Glutamatergic neuron (in vitro differentiated cells): ENCODE measurements at places on chromosomes 12 and 14. TPM values are rescaled to one million over a fixed set of nuclear protein-coding genes. Genes with fewer than 3 reads are reported as not detected.

Gene DDIT3
- total RNA-seq, result 70.9 TPM

Gene PRIMA1
- total RNA-seq, result 2.4 TPM

Gene CLEC4A
- 0.71 TPM for total RNA-seq

DNA sequence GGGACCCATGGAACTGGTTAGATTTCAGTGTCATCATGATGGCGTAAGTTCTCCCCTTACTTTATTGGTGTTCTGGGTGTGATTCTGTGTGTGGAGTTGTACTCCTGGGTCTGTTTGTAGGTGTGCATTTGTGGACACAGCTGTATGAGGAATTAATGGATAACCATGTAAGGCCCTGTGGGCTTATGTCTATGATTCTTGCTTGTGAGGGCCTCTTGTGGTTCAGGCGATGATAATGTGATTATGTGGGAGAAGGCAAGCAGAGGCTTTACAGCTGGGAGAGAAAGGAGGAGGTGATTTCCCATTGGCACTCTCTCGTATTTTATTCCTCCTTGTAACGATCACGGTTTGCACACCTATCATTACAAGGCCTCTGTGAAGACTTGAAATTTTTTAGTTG is 96.1 kb downstream of the SCN8A start:
- H3K4me3 ChIP-seq, result no peak overlapping the region
- no peaks in the 10 kb centered on the region for H3K36me3 ChIP-seq
- DNase-seq, result no peak
- H3K4me1 ChIP-seq, result peaks cover 41% of the 10 kb centered on the region
- H3K27me3 ChIP-seq, result peaks cover 4% of the 10 kb centered on the region
- no peak overlapping the region for H3K27ac ChIP-seq

DNA sequence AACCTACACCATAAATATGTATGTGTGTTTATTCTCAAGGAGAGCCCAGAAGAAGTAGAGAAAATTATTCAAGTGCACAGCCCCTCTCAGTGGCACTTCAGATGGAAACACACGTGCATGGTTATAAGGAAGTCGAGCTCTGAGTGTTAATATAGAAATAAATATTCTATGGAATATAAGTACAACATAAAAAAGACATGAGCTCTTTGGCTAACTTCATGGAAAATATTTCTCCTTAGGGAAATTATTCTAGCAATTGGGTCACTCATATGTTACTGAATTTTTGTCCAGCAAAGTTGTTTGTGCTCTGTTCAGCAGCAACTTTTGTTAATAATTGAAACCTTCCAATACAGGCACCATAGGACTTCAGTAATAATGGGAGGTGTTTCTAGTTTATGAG is 939.0 kb downstream of the LRFN5 start:
- H3K27ac ChIP-seq, result no peak overlapping the region
- H3K4me3 ChIP-seq, result no peak overlapping the region
- H3K36me3 ChIP-seq, result no peaks in the 10 kb centered on the region

- no peaks in the 10 kb centered on the region for H3K4me1 ChIP-seq
- no peak overlapping the region for H3K27ac ChIP-seq
- H3K4me3 ChIP-seq, result no peak overlapping the region
- DNase-seq, result no peak
- peaks cover 2% of the 10 kb centered on the region for H3K27me3 ChIP-seq
These were observed 8.7 kb downstream of the PRKD1 start for GRCh38 chr14:29918981-29919380.

GRCh38 chr12:15677228-15677627 is 112.0 kb downstream of the EPS8 start:
- DNase-seq, result no peak
- no peak overlapping the region for H3K27ac ChIP-seq
- peaks cover 7% of the 10 kb centered on the region for H3K4me1 ChIP-seq
- H3K4me3 ChIP-seq, result no peak overlapping the region
- H3K36me3 ChIP-seq, result no peaks in the 10 kb centered on the region

- no peak overlapping the region for H3K4me3 ChIP-seq
- H3K36me3 ChIP-seq, result no peaks in the 10 kb centered on the region
- no peaks in the 10 kb centered on the region for H3K4me1 ChIP-seq
- no peak overlapping the region for H3K27ac ChIP-seq
- peaks cover 2% of the 10 kb centered on the region for H3K27me3 ChIP-seq
These were observed 184.8 kb downstream of the PIK3C2G start for GRCh38 chr12:18446061-18446644.

DNA sequence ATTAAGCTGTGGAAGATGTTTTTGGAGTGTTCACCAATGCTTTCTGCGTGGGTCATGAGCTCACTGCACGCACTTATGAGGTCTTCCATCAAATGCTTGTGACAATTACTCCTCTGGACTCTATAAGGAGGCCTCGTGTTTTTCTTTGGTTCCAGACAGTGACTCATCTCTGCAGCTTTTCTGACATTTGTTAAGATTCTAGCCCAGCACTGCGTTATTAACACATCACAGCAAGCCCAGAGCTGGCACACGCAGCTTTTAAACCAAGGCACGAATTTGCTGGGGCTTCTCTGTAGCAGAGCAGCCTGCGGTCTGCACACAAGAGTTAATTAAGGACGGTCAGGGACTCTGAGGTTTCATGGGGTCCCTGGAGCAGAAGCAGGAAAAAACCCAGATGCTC is 16.9 kb downstream of the MEG3 start:
- DNase-seq, result no peak
- no peaks in the 10 kb centered on the region for H3K36me3 ChIP-seq
- H3K27ac ChIP-seq, result peak overlapping the region; percentile 59
- H3K4me3 ChIP-seq, result peak overlapping the region; percentile 44

GRCh38 chr14:105078294-105078693 is 13.1 kb upstream of the GPR132 start:
- H3K27me3 ChIP-seq, result peaks cover 6% of the 10 kb centered on the region
- DNase-seq, result no peak
- no peaks in the 10 kb centered on the region for H3K36me3 ChIP-seq
- H3K27ac ChIP-seq, result no peak overlapping the region
- H3K4me3 ChIP-seq, result no peak overlapping the region

DNA sequence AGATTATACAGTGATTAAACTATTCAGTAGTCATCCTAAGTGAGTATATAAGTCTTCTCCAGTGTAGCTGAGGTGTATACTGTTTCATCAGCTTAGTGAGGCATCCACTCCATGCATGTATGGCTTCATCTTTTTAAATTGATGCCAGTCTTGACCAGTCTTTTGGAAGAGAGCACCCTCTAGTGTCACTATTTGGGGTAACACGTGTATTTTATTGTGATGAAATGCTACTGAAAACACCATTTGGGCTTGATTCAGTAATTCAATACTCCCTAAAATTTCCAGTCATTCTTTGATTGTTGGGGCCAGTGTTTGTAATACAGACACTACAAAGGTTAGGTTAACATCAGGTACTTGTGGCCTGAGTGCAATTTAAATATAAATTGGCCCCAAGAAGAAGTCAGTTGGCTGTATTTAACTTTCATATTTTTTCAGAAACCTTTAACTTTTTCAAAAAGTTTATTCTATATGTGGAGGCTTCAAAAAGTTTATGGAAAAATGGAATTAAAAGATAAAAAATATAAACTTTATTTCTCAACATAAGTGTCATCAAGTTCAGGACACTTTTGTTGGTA is 35.3 kb downstream of the MIPOL1 start:
- no peaks in the 10 kb centered on the region for H3K36me3 ChIP-seq
- no peak for DNase-seq
- H3K4me3 ChIP-seq, result no peak overlapping the region
- H3K4me1 ChIP-seq, result no peaks in the 10 kb centered on the region
- H3K27me3 ChIP-seq, result no peaks in the 10 kb centered on the region
- H3K27ac ChIP-seq, result no peak overlapping the region

DNA sequence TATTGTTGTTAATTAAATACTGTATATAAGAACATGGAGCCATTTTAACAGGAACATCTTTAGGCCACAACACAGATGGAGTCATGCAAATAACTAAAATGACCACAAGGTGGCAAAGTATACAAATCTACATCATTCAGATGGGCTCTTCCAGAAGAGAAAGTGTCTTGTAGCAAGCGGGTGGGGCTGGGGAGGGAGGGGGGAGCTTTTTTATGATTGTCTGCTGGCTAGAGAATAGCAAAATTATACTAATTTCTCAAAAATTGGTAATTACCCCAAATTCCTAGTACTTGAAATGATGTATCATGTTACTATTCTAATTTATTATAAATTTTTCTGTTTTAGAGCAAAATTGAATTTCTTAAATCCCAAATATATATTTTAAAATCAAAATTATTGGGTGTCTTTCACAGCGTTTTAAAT is 378.7 kb downstream of the PRKD1 start:
- H3K4me1 ChIP-seq, result no peaks in the 10 kb centered on the region
- no peaks in the 10 kb centered on the region for H3K36me3 ChIP-seq
- no peaks in the 10 kb centered on the region for H3K27me3 ChIP-seq

DNA sequence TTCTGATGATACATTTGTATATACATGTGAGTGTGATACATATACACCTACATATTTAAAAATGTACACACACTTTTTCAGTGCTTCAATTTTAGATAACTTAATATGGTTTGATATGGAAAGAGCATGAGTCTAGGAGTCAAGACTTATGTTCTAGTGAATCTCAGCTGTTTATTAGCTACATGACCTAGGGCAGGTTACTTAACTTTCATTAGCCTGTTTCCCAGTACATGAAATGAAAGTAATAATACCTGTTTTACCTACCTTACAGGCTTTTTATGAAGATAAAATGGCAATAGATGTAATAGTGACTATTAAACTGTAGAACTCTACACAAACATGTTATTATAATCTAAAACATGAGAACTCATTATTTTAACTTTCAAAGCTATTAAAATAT is 39.5 kb downstream of the KIF21A start:
- no peak for DNase-seq
- H3K27ac ChIP-seq, result no peak overlapping the region
- H3K4me1 ChIP-seq, result peaks cover under 1% of the 10 kb centered on the region
- no peaks in the 10 kb centered on the region for H3K36me3 ChIP-seq

DNA sequence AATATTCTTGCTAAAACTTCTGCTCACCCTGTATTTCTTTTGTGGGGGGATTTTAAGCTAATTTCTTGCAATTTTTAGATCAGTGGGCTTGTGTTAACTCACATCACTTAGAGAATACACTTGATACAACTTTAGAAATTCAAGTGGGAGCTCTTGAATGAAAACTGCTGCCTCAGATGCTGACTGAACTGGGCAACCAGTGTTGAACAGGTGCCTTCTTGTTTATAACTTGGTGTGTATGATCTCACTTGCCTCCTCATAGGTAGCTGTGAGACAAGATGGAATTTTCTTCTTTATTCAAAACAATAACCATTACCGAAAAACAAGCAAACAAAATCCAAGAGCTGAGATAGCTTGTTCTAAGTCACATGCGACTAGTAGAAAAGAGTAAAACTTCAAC is 63.5 kb downstream of the FGD4 start:
- peaks cover 2% of the 10 kb centered on the region for H3K4me1 ChIP-seq
- H3K4me3 ChIP-seq, result no peak overlapping the region
- no peaks in the 10 kb centered on the region for H3K36me3 ChIP-seq
- no peak overlapping the region for H3K27ac ChIP-seq
